ENCODE measurements at places on chromosomes 16 and 17. TPM values are rescaled to one million over a fixed set of nuclear protein-coding genes. Genes with fewer than 3 reads are reported as not detected.

- DNase-seq: peak; percentile 79
These were observed 22.2 kb downstream of the TBX4 start for GRCh38 chr17:61474235-61474927.

DNA sequence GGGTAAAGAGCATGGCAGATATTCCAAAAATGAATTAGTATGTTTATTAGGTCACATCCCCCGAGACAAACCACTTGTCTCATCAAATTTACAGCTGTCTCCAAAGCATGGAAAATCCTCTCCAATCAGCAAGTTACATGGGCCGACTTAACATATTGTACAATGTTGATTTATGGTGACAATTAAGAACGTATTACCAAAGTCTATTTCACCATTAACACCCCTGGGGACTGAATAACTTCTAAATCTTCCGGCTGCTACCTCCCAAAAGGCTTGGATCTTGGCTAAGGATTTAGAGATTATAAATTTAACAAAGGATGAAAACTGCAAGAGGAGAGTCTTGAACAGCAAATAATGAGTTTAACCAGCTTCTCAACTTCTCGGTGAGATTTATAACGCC, 311.9 kb downstream of the NPIPA8 start:
- no peak for DNase-seq

DNA sequence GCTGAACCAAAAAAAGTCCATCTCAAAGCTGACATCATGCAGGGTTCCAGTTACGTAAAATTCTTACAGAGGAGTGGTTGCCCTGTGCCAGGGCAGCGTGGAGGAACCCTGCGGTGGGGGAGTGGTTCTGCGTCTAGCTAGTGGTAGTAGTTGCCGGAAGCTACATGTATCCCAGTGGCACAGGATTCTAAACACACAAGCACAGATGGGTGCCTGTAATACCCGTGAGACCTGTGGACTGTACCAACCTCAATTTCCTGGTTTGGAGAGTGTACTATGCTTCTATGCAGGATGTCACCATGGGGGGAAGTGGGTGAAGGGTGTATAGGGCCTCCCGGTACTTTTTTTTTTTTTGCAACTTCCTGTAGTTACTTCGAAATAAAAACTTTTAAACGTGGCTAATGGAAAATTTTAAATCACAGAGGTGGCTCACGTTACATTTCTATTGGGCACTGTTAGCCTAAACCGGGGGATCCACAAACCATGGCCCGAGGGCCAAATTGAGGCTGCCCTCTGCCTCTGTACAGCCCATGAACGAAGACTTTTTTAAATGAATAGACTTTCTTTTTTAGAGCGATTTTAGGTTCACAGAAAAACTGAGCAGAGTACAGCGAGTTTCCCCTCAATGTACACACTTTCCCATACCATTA, 38.5 kb downstream of the TBC1D16 start:
- DNase-seq: no peak

DNA sequence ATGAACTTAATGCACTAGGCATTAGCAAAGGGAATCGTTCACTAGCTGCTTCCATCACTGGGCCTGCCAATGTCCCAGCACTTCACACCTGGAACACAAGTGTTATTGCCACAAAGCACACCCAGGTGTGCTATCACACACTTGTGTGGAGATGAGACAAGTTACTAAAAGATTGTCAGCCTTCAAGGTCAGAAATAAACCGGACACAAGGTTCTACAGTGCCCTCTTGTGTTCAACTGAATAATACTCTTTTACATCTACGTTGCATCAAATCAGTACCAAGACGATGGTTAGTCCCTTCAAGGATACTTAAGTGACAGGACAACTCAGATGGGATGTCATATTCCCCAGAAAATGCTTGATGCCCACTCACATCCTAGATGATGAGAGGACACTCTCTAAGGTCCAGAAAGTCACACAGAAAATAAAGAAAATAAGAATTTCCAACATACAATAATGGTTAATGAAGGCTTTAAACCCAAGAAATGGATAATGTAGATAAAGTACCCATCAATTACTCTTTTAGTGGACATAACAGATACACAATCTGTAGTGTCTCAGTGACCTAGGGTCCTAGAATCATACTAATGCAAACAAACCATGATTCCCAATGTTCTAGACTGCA, 16.4 kb upstream of the GLG1 start:
- DNase-seq: peak; percentile 52

The CLEC18A gene
- not detected for total RNA-seq

The RAMP2 gene
- total RNA-seq: 1.0 TPM

The RASD1 gene
- total RNA-seq: 2.1 TPM

Data from M059J (cell line).